ENCODE measurements at places on chromosomes 13 and 19. TPM values are rescaled to one million over a fixed set of nuclear protein-coding genes. Genes with fewer than 3 reads are reported as not detected.
A peak's percentile ranks its signal among the peaks of the same experiment; 100 is the strongest.

DNA sequence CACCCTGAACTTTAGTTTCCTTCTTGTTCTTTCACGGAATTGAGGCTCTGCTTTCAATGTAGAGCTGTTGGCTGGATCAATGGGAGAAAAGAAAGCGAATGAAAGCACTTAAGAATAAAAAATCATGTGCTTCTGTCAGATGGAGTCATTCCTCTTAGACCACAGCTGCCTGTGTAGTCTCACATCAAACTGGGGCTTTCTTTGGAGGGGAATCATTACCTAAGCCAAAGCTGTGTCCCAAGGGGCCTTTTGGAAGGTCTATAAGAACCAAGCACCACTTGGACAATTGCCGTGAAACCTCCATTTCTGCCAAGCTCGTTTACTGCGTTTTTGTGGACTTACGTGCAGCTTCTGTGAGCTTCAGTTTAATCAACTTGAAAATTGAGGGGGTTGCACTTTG, 44.2 kb upstream of the RNF113B start:
- no peak overlapping the region for H3K27ac ChIP-seq
- no peak for DNase-seq
- H3K36me3 ChIP-seq = peaks cover 24% of the 10 kb centered on the region
- H3K4me3 ChIP-seq = no peak overlapping the region
- H3K27me3 ChIP-seq = no peaks in the 10 kb centered on the region

GRCh38 chr19:48396824-48397176, 3.3 kb downstream of the GRIN2D start:
- H3K27ac ChIP-seq = no peak overlapping the region
- no peak for DNase-seq
- H3K4me1 ChIP-seq = peaks cover 79% of the 10 kb centered on the region
- no peak overlapping the region for H3K4me3 ChIP-seq
- H3K36me3 ChIP-seq = no peaks in the 10 kb centered on the region
- H3K27me3 ChIP-seq = peaks cover 52% of the 10 kb centered on the region

GRCh38 chr13:113897161-113897560, 33.3 kb upstream of the GAS6 start:
- peak; percentile 3 for DNase-seq
- H3K4me1 ChIP-seq = no peaks in the 10 kb centered on the region
- H3K4me3 ChIP-seq = no peak overlapping the region
- H3K27me3 ChIP-seq = peaks cover 2% of the 10 kb centered on the region
- H3K27ac ChIP-seq = no peak overlapping the region

Gene FCER2
- total RNA-seq = not detected

- H3K4me1 ChIP-seq = peaks cover 19% of the 10 kb centered on the region
- no peaks in the 10 kb centered on the region for H3K27me3 ChIP-seq
- DNase-seq = no peak
- no peaks in the 10 kb centered on the region for H3K36me3 ChIP-seq
- H3K27ac ChIP-seq = peak overlapping the region; percentile 96
These were observed 844 bp upstream of the RFX1 start for GRCh38 chr19:14006766-14007562.

GRCh38 chr13:19759669-19760068, 23.1 kb downstream of the PSPC1 start:
- no peak overlapping the region for H3K4me3 ChIP-seq
- no peak for DNase-seq
- H3K27me3 ChIP-seq = no peaks in the 10 kb centered on the region
- H3K36me3 ChIP-seq = peaks cover 13% of the 10 kb centered on the region
- peaks cover 8% of the 10 kb centered on the region for H3K4me1 ChIP-seq
- H3K27ac ChIP-seq = no peak overlapping the region

DNA sequence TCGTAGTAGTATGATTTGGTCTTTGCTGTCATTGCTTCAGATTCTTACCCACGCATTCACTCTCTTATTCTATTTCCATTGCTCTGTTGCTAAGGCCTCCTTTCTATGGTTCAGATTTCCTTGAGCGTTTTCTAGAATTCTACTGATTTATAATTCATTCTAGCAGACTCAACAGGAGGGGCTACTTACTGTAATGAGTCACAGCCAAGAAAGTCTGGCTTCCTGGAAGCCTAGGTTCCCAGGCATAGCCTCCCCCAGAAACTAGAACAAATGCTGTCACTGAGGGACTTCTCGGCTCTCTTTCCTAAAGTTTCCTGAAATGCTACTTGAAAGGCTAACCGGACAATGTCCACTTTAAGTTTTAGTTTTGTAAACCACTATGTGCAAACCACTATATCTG, 47.7 kb upstream of the SPATA13 start:
- no peak overlapping the region for H3K27ac ChIP-seq
- no peaks in the 10 kb centered on the region for H3K27me3 ChIP-seq
- H3K36me3 ChIP-seq = no peaks in the 10 kb centered on the region
- H3K4me1 ChIP-seq = peaks cover 6% of the 10 kb centered on the region

Gene MBNL2
- 48.1 TPM for total RNA-seq

GRCh38 chr19:44647144-44647543, 3.4 kb downstream of the PVR start:
- H3K27ac ChIP-seq = no peak overlapping the region
- peaks cover 27% of the 10 kb centered on the region for H3K4me1 ChIP-seq
- peaks cover 51% of the 10 kb centered on the region for H3K36me3 ChIP-seq
- no peak overlapping the region for H3K4me3 ChIP-seq
- H3K27me3 ChIP-seq = no peaks in the 10 kb centered on the region

Data from HepG2 (cell line).